NCI-H774 (cell line): ENCODE measurements at places on chromosomes 1 and 21.

GRCh38 chr1:10623686-10624145 is 149.0 kb downstream of the PEX14 start:
- no peak for DNase-seq

DNA sequence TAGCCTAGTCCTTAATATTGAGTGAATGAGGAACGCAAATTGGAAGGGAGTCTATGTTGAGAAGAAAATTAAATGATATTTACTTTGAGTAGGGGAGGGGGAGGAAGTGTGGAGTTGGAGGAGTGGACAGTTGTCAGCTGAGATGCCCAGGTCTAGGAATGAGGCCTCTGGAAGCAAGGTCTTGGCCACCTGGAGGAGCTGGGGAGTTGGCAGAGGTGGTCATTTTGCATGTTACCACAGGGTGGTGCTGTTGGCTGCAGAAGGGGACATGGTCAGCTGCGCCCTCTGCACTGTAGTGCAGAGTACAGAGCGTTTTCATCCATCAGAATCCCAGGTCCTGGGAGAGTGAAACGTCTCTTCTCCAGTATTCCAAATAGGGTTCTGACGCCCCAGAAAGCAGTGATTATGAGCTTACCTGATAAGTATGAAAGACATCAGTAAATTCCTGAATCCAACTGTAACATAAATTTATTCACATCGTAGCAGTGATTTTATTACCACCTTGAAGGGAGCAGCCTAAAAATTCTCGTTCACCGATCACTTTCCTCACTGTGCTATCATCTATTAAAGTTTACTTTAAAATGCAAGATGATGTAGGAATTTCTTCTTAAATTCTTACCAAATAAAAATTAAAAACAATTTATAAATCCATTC is 13.8 kb downstream of the PARK7 start:
- DNase-seq = peak; percentile 19

- no peak for DNase-seq
Observed at GRCh38 chr1:156581661-156582387, 2.3 kb downstream of the TTC24 start.

DNA sequence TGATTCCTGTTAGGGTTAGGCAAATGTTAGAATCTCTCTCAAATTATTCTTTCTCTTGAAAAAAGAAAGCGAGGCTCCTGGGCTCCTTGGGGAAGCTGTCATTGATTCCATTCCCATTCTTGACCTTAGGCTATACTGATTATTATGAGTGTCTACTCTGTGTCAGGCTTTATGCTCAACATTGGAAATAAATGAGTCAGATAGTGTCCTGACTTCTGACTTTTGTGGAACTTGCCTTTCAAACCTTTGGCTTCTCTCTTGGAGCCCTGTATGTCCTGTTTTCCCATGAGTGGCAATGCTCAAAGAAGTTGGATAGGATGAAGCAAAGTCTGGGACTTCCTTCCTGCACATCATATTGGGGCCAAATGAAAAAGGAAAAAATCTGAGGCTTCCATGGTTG is 11.6 kb downstream of the AGO1 start:
- no peak for DNase-seq
